ENCODE measurements at places on chromosomes 3 and 15.
A peak's percentile ranks its signal among the peaks of the same experiment; 100 is the strongest.

- no peak for DNase-seq
Measured at GRCh38 chr3:18987862-18988447, 160.4 kb upstream of the KCNH8 start.

DNA sequence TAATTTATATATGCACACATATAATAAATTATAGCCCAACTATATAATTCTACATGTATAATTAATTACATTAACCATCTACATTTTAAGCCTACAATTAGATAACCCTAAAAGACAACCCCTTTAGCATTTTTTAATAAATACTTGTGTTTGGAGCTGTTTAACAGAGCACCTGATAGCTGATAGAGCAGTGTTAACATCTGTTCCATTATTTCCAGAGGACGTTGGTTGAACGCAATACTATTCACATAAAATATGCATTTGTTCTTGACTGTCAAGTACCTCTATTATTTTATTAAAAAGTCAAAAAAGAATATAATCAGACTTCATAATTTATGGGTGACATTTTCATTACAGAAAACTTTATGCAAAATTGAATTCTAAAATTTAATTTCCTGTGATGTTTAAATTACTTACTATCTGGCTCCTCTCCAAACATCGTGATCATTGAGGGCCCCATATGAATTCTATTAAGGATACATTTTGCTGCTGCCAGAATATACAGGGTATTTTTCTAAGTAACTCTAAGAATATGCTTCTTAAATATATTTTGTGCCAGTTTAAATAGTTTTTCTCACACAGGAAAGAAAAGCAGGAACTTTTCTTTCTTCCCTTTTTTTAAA lies 234.3 kb downstream of the SHOX2 start:
- no peak for DNase-seq

DNA sequence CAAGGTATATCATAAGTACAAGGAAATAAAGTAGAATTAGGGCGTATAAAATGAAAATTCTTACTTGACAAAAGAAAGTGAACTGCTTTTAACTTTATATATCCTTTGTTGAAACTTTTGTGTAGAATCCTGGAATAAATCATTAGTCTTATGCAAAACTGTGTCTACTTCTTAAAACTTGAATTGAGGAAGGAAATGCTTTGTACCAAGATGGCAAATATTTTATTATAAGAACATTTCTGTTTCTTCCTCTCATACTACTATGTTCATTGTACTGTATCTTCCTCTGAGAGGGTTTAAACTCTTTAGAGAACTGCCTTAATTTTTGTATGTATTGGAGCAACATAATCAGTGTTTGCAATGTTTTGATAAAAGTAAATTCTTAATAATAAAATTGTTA lies 42.0 kb downstream of the RASA2 start:
- no peak for DNase-seq

DNA sequence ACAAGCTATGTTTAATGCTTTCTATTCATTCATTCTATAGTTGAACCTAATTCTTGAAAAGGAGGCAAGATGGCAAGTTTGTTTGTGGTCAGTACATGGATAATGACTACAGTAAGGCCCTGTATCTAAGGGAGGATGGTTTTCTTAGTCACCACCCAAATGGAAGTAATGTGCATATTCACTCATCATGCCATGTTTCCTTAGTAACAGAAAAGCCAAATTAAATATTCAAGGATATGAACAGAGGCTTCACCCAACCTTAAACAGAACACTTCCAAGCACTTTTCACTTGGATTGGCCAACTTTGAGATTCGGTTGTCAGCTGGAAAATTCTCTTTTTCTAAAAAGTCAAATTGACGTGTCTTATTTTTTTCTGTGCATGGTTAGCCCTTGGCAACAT lies 805.3 kb upstream of the LMCD1 start:
- no peak for DNase-seq

DNA sequence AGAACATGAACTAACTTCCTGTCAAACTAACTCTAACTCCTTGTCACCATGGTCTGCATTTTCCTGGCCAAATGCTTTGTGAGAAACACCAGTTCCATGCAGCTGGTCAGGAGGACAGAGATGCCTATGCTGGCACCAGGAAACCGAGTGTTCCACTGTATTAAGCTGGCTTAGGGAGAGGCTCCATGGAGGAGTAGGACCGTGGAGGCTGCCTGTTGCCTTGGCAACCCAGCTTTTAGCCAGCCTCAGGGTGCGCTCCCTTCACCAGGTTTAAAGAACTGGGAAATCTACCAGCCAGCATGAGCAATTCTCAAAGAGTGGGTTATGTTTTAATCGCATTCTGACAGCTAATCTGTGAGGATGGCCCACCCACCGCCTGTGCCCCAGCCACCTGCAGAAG lies 394.1 kb downstream of the OCA2 start:
- DNase-seq = no peak

DNA sequence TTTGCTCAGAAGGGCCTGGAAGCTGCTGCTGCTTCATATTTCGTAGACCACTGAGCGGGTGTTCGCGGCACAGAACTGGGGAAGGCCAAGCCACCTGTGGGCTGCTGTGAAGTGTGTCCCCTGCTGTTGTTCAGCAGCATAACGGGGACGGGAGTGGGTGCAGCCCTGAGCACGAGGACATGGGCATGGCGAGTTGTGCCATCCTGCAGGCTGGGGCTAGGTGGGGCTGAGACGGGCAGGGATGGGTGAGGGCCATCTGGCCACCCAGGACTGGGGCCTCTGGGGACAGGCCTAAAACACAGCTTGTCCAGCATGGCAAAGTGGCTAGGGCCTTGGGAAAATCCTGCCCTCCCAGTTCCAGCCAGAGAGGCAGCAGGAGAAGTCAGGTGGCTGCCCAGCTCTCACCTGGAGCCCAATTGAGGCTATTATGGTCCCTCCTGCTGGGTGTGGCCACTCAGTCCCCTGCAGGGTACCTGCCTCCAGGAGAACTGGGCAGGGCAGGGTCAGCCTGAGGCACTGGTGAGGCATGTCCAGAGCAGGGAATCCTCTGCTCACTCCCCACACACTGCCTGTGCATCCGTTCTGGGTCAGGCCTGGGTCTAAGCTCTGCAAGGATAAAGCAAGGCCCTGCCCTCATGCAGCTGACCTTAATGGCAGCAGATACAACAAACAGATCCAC lies 29.5 kb downstream of the CFAP100 start:
- DNase-seq = no peak

GRCh38 chr3:172256101-172256734 lies 192.0 kb downstream of the GHSR start:
- DNase-seq = no peak

DNA sequence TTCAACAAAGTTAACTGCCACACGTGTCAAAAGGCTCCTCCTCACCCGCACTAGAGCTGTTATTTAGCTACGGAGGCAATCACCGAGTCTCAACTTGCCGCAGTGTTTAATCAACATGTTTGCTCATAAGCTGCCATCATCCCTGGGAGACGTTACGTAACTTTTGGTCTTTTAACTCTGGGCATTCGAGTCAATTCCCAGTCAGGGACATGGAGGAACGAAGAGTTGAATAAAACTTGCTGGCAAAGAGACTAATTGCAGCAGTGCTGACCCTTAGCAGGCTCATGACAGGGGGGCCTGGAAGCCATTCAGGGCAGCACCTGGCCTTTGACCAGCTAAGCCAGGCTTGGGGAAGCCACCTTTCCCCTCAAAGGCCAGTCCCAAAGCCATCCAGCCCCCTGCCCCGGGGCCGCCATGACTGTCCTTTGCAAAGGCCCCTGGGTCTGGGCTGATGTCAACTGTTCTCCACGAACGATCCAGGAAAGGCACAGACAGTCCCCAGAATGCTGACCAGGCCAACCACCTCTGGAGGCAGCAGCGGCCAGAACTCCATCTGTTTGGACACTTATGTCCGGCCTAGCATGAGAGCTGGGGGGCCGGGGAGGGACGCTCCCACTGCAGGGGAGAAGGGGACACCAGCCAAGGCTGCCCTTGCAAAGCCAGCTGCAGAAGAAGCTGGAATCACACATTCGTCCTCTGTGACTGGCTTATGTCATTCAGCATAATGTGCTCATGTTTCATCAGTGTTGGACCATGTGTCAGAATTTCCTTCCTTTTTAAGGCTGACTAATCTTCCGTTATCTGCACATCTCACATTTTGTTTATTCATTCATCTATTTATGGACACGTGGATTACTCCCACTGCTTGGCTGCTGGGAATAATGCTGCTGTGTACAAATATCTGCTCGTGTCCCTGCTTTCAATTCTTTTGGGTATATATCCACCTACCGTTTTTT lies 43.7 kb downstream of the PCSK6 start:
- DNase-seq = no peak

DNA sequence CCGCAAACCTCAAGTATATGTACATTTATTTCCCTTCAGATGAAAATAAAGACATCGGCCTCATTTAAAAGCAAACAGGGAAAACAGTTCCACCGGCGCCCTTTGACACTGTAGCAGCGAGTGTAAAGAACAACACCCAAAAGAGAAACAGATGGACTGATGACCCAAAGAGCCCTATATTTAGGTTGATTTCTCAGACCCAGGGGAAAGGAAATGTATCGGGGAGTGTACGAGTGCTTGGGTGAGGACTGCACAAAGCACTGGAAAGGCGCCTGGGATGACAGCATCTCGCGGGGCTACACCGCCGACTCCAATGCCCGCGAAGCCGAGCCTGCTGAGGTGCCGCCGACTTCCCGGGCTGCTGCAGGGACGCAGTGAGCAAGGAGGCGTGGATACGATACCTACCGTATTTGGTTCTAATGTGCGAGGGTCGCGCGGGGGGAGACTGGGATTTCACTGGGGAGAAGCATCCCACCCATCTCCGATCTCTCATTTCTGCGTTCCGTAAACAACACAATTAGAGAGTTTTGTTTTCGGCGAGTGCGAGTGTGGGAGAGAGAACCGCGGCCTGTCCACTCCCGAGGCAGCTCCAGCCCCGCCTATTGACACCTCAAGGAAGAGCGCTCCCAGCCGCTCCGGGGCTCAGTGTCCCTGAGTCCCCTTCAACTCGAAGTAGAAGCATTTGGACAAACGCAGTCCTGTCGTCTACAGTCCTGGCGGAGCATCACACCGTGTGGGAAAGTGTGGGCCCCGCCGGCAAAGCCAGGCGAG lies 2.0 kb downstream of the MECOM start:
- peak; percentile 40 for DNase-seq

GRCh38 chr15:99365242-99365641 lies 114.0 kb downstream of the LRRC28 start:
- DNase-seq = no peak

DNA sequence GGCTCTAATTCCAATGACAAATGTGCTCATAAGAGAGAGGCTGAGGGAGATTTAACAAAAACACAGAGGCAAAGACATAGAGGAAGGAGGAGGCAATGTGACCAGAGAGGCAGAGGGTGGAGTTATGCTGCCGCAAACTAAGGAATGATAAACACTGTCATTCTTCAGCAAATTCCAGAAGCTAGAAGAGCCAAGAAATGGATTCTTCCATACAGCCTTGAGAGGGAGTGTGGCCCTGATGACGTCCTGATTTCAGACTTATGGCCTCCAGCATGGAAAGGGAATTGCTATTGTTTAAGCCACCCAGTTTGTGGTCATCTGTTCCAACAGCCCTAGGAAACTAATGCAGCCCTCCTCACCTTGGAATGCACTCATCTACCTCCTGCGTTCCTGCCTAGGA lies 30.5 kb downstream of the CD47 start:
- no peak for DNase-seq

GRCh38 chr3:165355316-165355715 lies 159.1 kb upstream of the SLITRK3 start:
- DNase-seq = no peak

- peak; percentile 1 for DNase-seq
Measured at GRCh38 chr3:72888546-72889309, 882 bp downstream of the GXYLT2 start.

DNA sequence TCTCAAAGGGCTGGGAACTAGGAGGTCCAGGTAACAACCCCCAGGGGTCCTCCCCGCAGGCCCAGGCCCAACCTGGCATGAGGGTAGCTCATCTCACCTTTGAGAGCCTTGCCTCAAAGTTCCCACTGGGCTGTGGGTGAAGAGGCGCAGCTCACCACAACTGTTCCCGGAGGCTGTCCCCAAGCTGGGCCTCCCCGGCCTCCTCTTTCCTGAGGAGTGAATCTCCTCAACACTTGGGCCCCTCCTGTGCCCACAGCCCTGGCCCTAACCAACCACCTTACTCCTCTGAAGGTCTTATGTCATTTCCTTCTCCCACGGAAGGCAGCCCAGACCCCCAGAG lies 27.5 kb upstream of the CORO2B start:
- no peak for DNase-seq

DNA sequence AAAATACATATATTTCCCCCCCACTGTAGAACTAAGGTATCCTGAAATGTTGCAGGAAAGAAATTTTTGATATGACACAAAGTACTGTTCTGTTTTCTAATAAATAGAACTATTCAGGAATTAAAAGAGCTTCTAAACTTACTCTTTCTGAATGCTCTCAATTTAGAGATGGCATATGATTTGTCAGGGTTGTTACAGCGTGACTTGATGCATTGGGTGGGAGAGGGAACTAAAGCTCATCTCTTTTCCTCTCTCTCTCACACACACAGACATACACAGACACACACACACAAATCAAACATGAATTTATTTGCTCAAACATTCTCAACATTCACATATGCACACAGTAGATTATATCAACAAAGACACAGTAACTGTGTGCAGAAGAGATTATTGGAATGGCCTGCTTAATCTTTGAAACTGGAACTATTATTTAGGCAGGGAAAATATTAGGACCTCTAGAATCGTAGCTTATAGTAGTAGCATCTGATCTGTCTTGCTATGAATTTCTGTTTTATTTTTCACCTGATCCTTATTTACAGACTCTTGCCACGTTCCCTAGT lies 807.4 kb upstream of the GBE1 start:
- no peak for DNase-seq

- peak; percentile 19 for DNase-seq
Measured at GRCh38 chr15:89662893-89663626, 7.8 kb upstream of the KIF7 start.

DNA sequence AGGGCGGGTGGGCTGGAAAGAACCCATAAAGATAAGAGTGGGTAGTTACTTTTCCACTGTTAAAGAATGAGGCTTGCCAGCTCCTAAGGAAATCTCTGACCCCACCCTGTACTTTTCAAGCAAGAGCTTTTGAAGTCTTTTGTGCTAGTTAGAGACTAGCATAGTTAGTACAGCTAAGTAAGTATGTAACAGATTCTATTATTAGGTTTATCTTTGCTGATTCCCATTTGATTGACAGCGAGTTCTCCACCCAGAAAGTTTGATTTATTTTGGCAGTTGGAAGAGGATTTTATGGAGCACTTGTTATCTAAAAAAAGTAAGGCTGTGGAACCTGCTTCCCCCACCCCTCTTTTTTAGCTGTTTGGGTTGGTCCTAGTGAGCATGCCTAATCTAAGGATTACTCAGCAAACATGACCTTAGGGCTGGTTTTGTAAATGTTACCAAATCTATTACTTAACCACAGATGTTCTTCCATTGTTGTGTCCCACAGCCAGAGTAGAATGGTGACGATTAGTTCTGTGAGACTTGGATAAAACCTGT lies 57.6 kb downstream of the FNDC3B start:
- no peak for DNase-seq

GRCh38 chr3:184724699-184725098 lies 12.8 kb upstream of the MAGEF1 start:
- no peak for DNase-seq

DNA sequence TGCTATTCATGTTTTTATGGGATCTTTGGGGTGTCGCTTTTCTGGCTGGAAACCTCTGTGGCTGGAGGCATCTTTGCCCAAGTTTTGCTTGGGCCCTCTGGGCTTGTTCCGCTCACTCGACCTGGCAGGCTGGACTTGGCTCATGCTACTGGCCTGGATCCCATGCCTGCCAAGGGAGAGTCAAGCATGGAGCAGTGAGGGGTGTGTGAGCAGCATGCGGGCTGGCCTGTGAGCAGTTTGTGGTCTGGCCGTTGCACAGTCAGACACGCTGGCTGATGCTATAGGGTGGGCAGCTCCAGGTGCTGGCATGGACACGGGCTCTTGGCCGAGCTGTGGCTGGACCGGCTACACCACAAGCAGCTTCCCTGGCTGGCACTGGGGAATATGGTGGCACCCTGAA lies 491.1 kb downstream of the AGBL1 start:
- no peak for DNase-seq
